ENCODE measurements at places on chromosomes 6 and 20. TPM values are rescaled to one million over a fixed set of nuclear protein-coding genes. Genes with fewer than 3 reads are reported as not detected.
A peak's percentile ranks its signal among the peaks of the same experiment; 100 is the strongest.

- ATAC-seq = no peak
These were observed 730.3 kb downstream of the DOK5 start for GRCh38 chr20:55205665-55206064.

DNA sequence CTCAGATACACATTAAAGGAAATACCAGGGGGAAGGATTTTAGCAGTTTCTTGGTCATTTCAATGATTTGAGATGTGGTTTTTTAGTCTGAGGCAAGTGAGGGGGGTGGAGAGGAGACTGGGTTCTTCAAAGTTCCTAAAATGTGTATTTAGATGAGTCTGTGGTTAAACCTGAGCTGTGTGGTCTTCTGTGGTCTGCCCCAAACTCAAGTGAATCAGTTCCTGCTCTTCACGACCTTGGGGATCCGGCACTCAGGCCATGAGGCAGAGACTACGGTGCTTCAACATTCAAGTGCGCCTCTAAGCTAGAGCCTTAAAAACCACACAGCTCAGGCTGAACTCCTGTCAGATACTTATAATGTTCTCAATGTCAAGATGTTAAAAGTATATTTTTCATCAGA, 406.7 kb downstream of the LMBRD1 start:
- no peak for ATAC-seq

- ATAC-seq = peak; percentile 50
These were observed 32.5 kb upstream of the ZNF184 start for GRCh38 chr6:27505209-27506027.

WFDC10B gene
- not detected for total RNA-seq

DNA sequence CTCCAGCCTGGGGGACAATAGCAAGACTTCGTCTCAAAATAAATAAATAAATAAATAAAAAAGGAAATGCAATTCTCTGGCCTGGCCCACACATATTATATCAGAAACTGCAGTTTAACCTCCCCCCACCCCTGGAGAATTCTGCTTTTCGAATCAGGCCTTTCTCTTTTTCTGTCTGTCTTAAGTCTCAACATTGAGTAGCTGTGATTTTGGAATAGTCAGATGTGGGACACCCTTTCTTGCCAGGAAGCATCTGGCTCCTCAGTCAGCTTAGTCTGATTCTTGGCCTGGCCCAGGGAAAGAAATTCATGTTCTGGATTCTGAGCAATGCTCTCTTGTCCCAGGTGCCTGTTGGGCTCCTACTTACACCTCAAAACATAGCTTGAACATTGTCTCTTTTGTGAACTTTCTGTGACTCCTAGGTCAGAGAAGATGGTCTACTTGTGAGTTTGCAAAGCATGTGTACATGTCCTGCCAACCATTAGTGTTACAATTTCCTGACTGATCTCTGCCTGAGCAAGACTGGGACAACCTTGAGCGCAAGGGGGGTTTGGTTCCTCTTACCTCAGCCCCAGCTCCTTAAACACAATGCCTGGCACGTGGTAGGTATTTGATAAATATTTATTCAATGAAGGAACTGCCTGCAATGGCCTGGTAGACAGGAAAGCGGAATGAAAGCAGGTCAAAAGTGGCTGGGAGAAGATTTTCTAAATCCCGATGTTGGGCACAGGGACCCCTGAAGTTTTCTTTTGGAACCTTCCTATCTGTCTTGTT, 23.8 kb upstream of the POU5F1 start:
- ATAC-seq = no peak

CST5 gene
- not detected for total RNA-seq

DNA sequence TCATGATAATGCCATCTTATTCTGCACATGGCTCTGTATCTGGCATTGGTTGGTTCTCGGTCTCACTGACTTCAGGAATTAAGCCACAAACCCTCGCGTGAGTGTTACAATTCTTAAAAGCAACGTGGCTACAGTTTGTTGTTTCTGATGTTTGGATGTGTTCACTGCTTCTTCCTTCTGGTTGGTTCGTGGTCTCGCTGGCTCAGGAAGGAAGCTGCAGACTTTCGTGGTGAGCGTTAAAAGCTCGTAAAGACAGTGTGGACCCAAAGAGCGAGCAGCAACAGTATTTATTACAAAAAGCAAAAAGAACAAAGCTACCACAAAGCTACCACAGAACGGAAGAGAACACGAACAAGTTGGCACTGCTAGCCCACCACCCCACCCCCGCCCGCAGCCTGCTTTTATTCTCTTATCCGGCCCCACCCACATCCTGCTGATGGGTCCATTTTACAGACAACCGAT, 51.1 kb downstream of the MYLIP start:
- no peak for ATAC-seq

TGM3 gene
- total RNA-seq = not detected

DNA sequence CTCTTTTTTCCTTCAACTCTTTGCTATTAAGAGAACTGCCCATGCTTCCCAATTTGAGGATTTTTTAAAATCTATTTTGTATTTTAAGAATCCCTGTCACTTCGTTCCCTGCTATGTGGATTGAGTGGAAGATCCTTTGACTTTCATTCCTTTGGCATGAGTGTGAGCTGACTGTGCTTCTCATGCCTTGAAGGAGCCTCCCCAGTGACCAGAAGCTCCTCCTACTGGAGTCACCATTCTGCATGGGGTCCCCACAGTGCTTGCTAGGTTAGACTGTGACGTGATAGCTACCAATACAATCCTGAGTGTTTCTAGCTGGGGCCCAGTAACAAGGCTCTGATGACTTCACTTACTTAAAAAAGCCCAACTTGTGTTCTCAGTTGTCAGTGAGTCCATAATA, 104.4 kb upstream of the LAMP5 start:
- no peak for ATAC-seq

TINAG gene
- not detected for total RNA-seq

DNA sequence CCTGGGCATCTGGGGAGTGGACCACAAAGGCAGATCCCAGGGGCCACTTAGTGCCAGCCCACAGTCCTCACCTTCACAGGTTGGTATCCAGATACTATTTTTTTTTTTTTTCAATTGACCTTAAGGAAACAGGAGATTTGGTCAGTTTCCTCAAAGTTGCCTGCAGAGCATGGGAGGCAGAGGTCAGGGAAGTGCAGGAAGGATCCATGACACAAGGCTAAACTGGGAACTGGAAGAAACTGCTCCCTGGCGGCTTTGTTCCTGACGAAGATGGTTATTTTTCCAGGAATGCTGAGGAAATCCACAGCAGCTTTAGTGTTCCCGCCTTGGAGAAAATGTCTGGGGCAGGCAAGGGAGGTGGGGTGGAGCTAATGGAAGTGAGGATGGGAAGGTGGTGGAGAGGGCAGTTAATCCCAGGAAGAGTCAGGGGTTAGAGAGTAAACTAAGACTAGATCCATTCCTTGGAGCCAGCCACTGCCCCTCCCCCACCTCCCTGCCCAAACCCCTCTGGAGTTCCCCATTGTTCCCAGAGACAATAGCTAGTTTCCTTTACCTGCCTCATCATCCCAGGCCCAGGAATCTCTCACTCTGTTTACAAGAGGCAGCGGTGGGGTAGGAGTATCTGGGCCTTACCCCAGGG, 14.3 kb upstream of the MYMX start:
- ATAC-seq = no peak

DNA sequence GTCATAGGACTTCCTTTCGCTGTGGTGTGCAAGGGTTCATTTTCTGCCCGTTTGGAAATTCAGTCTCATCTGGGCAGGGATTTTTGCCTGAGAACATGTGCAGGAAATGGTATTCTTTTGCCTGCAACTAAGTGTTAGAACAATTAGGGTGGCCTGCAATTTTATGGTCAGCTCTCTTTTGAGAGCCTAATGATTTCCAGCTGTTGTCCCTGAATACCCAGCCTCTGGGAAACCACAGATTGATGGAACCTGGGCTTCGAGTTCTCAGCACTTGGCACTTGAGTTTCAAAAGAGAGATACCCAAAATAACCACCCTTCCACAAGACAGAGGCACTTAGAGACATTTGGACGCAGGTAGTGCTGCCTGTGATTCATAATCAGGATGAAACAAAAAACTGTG, 217.2 kb upstream of the FOXA2 start:
- no peak for ATAC-seq

DNA sequence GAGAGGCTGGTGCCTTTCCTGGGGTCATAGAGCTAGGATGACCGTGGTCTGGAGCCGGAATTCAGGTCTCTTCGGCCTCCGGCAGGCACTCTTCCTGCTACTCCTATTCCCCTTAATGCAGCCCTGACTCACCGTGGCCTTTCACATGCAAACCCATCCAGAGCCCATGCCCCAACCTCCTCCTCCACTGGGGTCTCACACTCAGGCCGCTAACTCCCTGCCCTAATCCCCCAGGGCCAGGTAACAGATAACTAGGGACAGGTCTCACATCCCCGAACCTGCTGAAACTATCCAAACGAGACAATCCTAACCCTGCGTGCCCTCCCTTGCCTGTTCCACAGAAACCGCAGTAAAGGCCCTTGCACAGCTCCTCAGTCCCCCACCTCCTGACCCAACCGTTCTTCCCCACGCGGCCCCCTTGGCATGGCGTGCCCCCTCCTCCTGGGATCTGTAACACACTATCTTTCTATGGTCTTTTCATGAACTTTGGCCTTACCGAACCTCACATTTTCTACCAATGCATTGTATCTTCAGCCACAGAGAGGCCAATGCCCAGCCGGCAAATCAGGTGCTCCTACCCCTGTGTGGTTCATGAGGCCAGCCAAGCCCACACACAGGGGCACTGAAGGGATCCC, 245.4 kb upstream of the EXOC2 start:
- ATAC-seq = no peak

GRCh38 chr6:16524380-16524707, 236.9 kb downstream of the ATXN1 start:
- ATAC-seq = no peak

PSORS1C1 gene
- 4.1 TPM for total RNA-seq

COL20A1 gene
- 0.71 TPM for total RNA-seq

DNA sequence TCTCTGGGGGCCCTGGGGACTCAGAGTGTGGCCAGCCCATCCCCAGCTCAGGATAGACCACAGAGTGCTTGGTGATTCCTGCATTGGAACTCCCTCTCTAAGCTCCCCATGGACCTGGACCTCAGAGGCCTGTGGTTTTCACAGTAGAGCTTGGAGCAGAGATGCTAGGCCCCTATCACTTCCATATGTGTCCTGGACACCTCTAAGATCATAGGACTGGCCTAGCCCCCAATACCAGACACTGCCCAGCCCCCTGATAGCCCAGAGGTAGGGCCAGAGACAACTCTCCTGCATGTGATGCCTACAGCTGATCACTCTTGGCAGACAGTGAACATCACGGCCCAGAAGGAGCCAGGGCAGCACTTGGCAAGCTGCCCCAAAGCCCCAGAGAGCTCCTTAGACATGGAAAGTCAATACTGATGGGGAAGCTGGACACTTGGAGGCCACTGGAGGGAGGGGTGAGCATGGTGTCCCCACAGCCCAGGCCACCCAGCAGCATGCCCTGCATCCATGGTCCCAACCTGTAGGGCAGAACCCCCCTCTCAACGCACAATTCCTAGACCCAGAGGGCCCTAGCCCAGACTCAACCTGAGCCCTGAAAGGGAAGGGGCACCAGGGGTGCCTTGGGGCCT, 27.1 kb downstream of the UBD start:
- ATAC-seq = no peak

- no peak for ATAC-seq
These were observed 6.3 kb downstream of the MICAL1 start for GRCh38 chr6:109449064-109449794.

LGSN gene
- 0.08 TPM for total RNA-seq

MLN gene
- total RNA-seq = not detected

DNA sequence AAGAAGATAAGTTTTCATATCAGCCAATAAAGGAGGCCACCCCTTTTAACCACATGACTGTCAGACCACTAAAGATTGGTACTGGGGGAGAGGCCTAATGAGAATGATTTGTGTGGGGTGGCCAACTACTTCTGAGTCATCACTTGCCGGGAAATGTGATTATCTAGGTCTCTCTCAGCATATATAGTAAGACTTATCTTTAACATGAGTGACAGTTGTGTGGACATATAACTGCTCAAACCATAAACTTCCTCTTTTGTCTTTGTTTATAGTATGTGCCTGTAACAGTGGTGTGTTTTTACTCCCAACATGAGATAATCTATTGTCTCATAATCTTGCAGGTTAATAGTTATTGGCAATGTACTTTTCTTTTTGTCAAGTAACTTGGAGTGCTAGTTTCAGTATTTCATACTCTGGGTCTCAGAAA, 312.4 kb downstream of the CDKAL1 start:
- ATAC-seq = peak; percentile 56

GRCh38 chr20:34915749-34916455, 39.5 kb downstream of the ACSS2 start:
- ATAC-seq = no peak

GRCh38 chr20:37579106-37579505, 51.4 kb upstream of the BLCAP start:
- no peak for ATAC-seq

DNA sequence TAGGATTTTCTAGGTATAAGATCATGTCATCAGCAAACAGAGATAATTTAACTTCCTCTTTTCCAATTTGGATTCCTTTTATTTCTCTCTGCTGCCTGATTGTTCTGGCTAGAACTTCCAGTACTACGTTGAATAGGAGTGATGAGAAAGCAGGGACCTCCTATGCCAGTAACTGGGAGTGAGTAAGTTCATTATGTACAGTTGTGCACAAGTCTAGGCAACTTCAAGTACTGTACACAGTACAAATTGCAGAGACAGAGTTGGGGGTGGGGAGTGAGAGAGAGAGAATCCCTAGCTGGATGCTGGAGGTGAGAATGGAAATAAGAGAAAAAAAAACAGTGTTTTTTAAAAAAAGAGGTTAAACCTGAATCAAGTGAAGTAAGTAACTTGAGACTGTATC, 210.2 kb downstream of the MMUT start:
- ATAC-seq = no peak

DNA sequence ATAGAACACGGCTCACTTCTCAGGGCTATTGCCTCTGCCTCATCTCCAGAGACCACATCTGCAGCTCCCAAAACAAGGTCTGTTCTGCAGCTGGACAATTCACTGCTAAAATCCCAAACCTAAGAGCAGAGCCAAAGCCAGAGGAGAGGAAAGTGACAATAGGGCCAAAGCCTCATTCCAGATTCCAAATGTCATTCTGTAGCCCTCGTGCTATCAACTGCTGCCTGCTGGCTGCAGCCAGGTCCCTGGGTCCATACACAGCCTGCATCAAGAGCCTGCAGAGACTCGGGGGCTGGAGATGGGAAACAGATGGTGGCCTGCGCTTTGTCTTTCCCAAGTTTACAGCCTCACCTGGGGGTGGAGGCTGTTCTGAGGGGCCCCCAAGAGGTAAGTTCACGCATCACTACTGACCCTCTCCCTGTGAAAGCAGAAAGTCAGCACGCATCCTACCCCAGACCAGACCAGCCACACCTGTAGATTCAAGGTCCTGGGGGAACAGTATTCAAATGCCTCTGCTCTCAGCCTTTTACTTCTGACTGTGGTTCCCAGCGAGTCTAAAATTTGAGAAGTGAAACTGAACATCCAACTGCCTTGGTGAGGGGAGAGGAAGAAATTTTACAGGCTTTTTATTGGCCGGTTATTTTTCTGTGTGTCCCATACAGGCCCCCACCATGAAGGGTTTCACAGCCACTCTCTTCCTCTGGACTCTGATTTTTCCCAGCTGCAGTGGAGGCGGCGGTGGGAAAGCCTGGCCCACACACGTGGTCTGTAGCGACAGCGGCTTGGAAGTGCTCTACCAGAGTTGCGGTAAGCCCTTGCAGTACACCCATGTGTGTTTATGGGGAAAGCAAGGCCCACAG, at the start of gene LY86:
Gene LY86, plus strand, starts transcription at position 657 of the 860 bp plus-strand sequence. Its CDS starts 15 bp downstream, at position 672.
- ATAC-seq = no peak
